ENCODE measurements at places on chromosomes 1 and 21.

- DNase-seq: no peak
Measured at GRCh38 chr1:216824511-216824910, 101.3 kb upstream of the ESRRG start.

DNA sequence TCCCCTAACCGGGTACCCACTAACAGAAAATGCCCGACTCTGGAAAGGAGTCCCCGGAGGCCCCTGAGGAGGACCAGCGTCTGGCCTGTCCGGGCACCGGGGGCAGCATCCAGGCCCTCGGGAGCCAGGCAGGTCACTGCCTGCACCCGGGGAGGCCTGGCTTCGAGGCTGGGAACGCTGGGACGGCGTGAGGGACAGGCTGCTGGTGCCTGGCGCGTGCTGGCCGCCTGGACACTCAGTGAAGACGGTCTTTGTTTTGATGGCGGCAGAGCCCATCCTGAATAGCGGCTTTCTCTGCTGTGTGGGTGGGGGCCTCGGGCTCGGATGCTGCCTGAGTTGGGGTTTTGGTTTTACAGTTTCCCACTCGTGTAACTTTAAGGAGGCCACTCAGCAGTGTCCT is 37.6 kb downstream of the PRKCZ start:
- DNase-seq: no peak

GRCh38 chr1:51744506-51745303 is 127.8 kb downstream of the OSBPL9 start:
- no peak for DNase-seq

DNA sequence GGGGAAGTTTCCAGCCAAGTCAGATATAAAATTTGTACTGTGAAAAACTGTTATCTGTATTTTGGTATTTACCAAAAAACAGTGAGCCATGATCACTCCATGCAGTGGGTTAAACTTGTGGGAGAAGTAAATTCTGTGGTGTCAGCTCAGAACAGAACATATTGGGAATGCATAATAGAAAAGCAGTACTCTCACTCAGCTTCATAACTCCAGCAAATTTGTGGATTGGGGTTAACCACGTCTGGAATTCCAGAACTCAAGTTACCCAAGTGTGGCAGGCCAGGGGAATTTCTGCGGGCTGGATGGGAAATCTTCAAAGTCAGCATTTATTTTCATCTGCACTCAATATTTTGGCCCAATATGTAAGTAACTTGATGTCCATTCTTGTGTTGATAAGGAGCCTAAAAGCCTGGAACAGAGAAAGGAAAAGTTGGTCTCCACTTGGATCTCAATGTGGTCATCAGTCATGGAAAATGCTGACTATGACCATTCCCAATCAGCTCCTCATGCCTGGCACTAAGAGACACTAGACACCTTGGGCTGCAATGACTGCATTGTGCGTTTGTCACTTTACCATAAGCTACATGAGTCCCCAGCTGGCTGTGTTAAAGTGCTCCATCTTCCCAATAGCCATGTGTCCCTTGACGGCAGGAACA is 39.1 kb upstream of the ENAH start:
- DNase-seq: no peak

DNA sequence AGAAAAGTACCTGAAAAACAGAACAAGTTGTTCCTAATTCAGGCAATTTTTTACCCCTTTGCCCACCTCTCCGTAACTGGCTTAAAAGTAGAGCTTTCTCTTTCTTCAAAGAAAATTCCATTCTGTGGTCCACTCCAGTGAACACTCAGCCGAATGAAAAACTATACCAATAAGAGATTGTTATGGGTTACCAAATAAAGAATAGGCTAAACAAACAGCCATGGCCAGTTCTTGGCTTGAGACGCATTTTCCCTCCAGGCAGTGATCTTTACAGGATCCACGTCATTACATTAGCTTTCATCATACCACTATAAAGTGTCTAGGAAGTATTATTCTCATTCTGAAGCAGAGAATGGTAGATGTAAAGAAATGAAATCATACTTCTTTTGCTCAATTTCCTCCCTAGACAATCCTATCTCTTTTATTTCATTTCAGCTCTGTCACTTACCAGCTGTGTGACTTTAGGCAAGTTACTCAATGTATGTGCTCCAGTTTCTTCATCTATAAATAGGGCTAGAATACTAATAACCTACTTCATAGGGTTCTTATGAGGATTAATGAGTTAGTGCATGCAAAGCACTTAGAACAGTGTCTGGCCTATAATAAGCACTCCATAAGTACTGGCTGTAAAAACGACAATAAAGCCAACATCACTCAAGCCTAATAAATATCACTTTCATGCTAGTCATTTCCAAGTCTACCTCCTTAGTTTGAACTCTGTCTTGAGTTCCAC is 26.5 kb upstream of the TRIM45 start:
- no peak for DNase-seq

- DNase-seq: no peak
Measured at GRCh38 chr1:116532671-116533428, 38.0 kb downstream of the CD58 start.

- no peak for DNase-seq
Measured at GRCh38 chr21:46054451-46054881, 43.4 kb upstream of the COL6A2 start.

- no peak for DNase-seq
Measured at GRCh38 chr21:33543505-33544129, 779 bp downstream of the SON start.

DNA sequence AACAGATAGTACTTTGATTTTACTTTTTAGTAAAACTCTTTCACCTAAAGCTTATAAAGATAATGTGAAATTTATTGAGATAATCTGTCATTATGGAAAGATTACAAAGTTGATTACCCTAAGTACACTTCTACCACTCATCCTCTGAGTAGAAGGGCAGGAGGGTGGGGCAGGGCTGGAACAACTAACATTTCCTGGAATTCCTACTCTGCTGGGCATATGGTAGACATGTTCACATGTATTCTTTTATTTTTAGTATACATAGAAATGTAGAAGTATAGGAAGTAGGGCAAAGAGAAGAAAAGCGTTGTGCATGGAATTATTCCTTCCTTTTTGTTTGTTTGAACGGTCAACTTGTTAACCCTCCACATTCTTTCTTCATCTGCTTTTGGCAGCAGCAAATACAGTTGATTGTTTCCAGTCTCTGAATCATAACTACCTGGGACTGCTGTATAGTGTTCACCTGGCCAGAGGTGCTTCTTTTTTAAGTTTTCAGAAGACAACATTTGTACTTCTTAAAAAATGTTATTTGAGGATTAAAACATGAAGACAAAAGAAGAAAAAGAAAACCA is 85.1 kb downstream of the POU2F1 start:
- DNase-seq: no peak

DNA sequence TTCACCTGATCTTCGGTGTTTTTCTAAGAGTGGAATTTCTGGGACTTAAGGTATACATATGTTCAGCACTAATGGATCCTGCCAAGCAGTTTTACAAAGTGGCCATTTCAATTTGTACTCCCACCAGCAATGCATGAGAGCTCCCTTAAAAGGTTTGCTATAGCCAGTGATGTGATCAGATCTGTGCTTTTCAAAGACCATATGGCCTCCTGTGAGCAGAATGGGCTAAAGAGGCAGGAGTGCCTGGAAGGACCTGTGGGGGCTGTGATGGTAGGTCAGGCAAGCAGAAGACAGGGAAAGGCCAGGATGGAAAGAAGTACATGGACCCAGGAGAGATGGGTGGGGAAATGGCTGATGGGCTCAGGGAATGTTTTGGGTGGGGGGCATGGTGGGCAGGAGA is 252.7 kb downstream of the DISC1 start:
- no peak for DNase-seq

- DNase-seq: no peak
Measured at GRCh38 chr1:203516184-203516583, 22.2 kb downstream of the OPTC start.

- DNase-seq: no peak
Measured at GRCh38 chr1:212853658-212854057, 4.4 kb upstream of the FLVCR1 start.

- no peak for DNase-seq
Measured at GRCh38 chr1:71647513-71648300, 566.9 kb upstream of the ZRANB2 start.

GRCh38 chr1:100860397-100860991 is 34.1 kb downstream of the EXTL2 start:
- no peak for DNase-seq

DNA sequence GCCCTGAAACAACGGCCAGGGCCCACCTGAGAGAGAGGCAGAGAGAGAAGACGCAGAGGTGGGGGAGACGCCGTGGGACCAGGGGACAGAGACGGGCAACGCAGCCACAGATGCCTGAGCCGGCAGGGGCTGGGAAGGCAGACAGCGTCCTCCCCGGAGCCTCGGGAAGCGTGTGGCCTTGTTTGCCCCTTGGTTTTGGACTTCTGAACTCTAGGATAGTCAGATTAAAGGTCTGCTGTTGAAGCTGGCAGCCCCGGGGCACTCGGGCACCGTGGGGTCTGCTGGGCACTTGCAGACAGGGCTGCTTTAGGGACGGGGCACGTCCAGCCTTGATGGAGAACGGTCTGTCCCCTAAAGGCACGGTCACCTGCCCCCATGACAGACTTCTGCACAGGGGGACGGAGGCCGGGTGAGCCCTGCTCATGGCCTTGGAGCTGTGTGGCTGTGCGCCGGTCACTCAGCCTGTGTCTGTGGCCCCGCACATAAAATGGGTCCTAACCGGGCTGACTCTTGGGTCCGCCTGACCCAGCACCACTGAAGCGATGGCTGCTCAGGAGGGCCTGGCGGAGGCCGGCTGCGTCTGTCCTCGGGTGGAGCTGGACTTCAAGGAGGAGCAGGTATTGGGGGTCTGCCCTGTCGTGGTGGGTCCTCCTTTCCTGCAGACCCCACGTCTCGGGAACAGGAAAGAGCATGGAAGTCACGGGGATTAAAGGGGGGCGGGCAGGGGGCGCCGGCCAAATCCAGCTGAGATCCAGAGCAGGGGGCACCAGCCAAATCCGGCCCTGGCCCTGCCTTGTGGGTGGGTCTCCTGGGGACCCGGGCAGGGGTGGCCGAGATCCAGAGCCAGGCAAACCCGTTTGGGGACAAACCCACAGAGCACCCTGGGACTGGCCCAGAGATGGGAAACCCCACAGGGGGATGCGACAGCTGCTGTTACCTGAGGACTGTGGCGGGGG is 9.6 kb upstream of the RNF223 start:
- DNase-seq: no peak

DNA sequence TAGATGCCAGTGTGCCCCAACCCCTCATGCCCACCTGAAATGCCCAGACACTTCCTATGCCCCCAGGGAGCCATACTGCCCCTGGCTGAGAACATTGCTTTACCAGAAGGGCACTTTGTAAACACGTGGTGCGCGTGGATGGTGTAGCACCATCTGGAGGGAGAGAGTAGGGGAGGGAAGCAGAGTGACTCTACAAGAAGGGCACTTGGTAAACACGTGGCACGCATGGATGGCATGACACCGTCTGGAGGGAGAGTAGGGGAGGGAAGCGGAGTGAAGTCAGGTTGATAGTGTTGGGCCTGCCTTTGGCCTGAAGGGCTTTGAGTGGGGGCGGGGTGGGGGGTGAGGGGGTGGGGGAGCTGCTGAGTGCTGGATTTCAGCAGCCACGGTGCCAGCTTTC is 324.0 kb upstream of the VAMP3 start:
- DNase-seq: no peak

DNA sequence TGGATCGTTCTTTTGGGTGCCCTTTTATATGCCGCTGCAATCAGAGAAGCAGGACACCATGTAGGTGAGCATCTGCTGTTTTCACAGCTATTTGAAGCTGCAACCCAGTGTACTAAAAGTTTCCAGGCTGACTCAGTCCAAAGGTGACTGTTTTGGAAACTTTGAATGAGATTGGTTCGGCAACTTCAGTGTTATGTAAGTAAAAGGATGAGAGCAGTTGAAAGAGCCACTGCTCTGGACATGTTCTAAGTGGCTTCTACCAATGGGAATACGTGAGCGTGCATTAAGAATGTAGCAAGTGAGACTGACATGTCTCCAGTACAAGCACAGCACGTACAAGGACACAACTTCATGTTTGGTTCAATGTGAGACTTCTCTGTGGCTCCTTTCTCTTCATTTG is 55.6 kb downstream of the DDR2 start:
- DNase-seq: no peak

DNA sequence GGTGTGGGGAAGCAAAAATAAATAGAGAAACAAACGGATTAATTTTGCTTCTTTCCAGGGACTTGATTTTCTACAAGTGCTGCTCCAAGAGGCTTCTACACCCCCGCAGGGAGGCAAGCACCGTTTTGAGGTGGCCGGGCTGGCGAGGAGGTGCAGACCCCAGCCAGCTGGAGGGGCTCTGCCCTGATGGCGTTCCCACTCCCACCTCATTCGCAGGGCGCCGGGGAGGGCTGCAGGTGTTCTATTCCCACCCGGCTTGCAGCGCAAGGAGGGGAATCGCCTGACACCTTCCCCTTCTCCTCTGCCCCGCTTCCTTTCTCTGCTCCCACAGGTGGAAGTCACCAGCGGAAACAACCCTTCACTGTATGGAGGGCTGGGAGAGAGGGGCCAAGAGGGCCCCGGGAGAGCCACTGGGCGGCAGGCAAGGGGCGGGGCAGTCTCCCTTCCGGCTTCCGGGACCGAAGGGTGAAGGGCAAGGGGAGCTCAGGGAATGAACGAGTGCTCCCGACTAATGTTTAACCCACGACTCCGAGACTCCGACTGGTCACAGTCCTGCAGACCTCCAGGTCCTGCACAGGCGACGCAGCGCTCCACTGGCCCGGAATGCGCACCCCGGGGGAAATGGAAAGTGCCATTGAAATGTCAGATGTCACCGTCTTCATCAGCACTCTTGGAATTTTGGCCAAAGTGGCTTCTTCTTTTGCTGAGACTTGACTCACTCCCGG is 29.1 kb downstream of the TEX35 start:
- peak; percentile 44 for DNase-seq

- DNase-seq: no peak
Measured at GRCh38 chr1:248758352-248758751, 2.8 kb upstream of the LYPD8 start.

DNA sequence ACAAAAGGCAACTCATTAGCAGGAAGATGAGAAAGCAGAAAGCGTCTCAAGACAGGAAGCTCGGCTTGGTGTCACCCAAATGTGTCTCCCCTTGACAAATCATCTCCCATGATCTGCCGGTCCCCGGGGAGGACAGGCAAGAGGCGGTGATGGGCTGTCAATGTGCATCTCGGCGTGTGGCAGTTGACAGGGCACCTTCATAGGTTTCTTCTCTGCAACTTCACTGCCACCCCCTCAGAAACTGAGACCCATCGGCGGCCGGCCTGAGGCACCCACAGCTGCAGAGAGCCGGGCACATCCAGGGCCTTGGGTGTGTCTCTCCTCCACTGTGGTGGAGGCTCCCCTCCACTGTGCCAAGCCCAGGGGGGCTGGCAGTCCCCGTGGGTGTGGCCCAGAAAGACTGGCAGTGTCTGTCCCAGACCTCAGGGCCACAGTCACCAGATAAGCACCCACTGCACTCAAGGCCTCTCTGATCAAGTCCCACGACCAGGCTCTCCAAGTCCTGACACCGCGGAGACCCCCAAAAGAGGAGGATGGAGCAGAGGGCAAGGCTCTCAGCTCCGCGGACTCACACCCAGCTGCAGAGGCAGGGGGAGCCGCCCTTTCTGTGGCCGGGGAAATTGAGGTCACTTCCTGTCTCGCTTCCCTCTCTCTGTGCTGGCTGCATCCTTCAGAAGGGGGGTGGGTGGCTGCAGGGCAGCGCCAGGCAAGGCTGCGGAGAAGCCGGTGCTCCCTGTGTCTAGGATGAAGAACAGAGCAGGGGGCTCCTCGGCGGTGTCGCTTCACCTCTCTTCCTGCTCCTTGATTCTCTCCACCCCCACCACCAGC is 39.6 kb upstream of the LBR start:
- DNase-seq: peak; percentile 87

Measured in T-helper 2 cell (primary cell).